Fibroblast of villous mesenchyme (primary cell): ENCODE measurements at places on chromosomes 4 and X. TPM values are rescaled to one million over a fixed set of nuclear protein-coding genes. Genes with fewer than 3 reads are reported as not detected.

GRCh38 chr4:150381609-150382008 lies 200.3 kb upstream of the MAB21L2 start:
- DNase-seq = peak; percentile 20

GRCh38 chr4:72031868-72032608 lies at the start of gene NPFFR2:
Gene NPFFR2, plus strand, starts transcription at chr4:72032000. Its CDS starts 96,592 bp downstream, at chr4:72128592.
- peak; percentile 6 for DNase-seq

DNA sequence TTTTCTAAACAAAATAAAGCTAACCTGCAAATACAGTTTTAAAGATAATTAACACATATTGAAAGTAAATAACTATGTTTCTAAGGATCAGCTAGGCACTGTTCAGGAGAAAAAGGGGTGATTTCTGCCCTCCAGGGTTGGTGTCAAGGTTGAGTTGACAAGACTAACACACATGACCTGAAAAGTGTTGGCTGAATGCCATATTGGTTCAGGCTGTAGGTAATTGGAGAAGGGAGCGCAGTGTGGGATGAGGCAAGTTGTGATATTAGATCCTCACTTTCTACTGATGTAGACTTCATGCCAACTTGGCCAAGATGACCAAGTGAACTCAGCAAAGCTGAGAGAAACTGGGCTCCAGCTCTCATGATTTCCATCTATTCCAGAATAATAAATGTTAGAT lies 42.2 kb downstream of the PPM1K start:
- DNase-seq = no peak

DNA sequence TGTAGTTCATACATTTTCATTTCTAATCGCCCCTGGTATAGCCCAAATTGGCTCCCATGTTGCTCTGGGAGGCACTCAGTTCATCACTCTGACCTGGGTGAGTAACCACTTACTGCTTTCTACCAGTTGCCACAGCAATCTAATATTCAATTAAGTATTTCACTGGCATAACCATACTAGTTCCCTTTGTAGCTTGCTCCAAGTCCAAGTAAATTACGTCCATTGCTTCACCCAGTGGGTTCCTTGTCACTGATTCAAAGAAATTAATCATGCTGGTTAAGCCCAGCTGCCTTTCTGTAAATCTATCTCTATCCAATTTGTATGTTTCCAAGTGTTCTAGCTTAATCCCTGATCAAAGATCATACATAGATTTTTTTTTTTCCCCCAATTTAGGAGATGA lies 92.0 kb upstream of the CBR4 start:
- no peak for DNase-seq

DNA sequence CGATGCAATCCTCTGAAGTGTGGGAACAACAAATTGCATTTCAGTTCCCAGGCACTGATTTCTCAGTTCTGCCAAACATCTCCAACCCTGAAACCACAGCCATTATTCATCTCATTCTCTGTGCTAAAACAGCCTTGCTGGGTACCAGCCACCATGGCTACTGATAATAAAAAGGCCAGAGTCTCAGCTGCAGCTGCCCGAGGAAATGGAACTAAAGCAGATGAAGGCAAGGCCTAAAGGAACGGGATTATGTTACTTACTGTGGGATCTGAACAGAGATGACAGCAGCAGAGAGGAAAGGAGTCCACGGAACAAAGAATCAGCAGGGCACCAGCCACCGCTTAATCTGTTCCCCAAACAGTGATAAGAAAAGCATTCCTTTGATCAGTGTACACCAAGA lies 155.7 kb downstream of the PAPSS1 start:
- peak; percentile 78 for DNase-seq

DNA sequence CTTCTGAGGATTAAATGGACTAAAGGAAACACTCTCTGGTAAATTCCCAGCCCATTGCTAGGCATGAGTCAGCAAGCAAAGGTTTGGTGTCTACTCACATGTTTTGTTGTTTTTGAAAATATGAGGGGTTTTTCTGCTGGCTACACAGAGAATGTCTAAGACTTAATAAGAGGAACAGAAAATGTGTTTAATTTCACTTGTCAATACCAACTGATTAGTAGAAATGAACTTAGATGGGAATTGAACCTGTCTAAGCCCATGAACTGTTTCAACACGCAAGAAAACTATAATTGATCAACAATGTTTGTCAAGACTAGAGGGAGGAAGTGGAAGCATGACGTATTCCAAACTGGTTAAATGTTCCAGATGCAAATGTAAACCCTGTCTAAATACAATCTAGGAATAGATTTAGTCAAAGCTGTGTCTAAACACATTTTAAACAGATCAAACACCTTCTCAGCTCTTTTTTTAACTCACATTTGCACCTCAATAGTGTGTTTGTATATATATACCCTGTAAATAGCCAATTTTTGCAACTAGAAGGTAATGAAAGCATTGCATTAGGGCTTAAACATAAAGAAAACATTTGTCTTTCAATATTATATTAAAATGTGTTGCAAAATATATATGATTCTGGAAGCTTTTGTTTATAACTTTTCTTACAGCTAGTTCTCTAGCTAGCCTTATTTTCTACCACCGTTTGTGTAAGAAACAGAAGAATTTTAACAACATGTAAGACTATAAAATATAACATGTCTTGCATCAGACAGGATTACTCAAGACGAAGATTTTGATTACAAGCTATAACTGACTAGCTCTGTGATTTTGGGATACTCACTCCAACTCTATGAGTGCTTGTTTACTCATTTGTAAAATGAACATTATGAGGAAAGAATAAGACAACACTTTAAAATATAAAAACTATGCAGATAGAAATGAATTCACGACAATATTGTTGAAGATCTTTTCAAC lies 607.8 kb downstream of the FSTL5 start:
- peak; percentile 73 for DNase-seq

DNA sequence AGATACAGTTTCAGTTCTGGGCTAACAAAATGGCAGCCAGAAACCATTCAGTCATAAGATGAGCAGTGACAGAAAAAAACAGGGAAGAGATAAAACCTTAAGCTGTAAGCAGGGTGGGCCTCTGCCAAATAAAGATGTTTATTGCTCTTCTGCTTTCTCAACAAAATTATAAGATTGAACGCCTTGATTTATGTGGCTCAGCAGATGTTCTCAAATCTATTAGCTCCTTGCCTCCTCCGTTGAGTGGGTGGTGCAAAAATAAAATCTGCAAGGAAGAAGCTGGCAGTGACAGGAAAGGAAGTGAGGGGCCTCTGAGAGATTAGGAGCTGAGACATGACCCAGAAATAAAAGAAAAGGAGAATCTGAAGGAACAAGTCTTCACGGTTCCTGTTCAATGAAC lies 206.6 kb downstream of the PTTG2 start:
- peak; percentile 60 for DNase-seq

- no peak for DNase-seq
Measured at GRCh38 chr4:132827522-132827921, 321.6 kb upstream of the PCDH10 start.

DNA sequence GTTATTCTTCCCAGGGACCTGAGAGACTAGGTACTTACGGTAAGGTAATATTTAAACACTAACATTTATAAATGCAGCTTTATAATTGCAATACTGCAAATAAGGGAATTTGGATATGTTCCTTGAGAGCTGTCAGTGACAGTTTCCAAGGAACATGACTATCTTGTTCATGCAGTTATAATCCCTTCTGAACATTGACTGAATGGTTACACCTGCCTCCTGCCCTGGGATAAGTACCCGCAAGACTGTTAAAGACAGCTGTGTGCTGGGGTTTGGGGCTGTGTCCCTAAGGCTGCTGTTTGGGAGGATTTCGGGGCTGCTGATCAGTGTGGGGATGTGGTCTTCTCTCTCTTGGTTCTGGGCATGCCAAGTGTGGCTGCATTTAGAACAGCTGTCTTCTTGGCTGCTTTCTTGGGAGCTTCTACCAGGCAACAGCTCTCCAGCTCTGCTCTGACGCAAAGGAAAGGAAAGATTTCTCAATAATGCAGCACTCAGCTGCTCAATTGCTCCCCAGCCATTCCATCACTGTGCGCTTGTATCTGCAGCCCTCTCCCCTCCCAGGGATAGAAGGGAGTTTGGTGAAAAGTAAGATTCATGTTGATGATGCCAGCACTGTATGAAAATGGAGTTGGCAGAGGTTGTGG lies 298.8 kb upstream of the TAPT1 start:
- peak; percentile 69 for DNase-seq

DNA sequence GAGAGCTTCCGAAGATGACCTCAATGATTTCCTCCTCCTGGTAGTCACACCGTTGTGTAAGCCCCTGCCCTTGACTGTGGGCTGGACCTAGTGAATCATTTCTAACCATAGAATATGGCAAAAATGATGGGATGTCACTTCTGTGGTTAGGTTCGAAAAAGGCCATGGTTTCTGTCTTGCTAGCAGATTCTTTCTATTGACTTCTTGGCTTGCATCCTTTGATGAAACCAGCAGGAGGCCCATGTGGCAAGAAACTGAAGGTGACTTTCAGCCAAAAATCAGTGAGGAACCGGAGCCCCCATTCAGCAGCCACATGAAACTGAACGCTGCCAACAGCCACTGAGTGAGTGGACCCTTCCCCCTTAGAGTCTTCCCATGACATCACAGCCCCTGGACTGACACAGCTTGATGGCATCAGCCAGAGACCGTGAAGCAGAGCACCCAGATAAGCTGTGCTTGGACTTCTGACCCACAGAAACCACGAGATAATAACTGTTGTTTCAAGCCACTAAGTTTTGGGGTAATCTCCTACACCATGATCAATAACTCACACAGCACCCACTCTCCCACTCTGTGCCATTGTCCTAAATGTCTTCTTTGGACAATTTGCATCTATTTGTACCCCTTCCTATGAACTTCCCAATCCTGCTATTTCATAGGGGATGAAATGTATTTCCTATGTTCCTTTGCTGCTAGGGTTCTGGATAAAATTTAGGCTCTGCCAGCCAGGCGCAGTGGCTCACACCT lies 148.0 kb upstream of the STX18 start:
- no peak for DNase-seq

DNA sequence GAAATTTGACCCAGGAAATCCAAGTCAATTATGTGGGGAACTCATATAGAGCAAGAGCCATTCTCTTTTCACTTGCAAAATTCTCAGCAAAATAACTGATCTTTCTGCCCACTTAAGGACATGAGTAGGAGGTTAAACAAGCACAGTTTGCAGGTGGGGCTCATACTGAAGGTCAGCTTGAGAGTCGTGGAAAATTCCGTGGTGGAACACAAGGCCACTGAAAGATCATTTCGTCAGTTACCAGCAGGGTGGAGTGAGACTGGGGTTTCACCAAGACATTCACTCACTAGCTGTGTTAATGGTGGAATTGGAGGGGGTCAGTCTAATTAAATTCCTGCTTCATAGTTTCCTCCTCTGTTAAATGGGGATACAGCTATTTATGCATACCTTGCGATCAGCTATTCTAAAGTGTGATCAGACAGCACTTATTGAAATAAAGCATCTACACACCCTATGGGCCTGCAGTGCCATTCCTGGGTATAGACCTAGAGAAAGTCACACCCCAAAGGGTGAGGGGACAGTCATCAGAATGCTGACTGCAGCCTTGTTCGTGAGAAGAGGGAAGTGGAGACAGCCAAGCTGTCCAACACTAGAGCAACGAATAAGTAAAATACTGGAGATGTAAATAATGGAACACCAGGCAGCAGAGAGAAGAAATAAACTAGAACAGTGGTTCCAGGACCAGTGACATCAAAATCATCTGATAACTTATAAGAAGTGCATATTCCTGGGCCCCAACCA lies 42.7 kb upstream of the CLNK start:
- DNase-seq = no peak

GRCh38 chr4:9804918-9805317 lies 23.5 kb downstream of the DRD5 start:
- DNase-seq = no peak

- peak; percentile 60 for DNase-seq
Measured at GRCh38 chr4:38860788-38861424, 4.3 kb upstream of the TLR6 start.

- DNase-seq = no peak
Measured at GRCh38 chrX:68763481-68763880, 65.3 kb upstream of the EFNB1 start.

- DNase-seq = no peak
Measured at GRCh38 chr4:13546941-13547484, 2.7 kb upstream of the NKX3-2 start.

GRCh38 chrX:125005863-125006262 lies 313.8 kb upstream of the TEX13C start:
- DNase-seq = no peak

DNA sequence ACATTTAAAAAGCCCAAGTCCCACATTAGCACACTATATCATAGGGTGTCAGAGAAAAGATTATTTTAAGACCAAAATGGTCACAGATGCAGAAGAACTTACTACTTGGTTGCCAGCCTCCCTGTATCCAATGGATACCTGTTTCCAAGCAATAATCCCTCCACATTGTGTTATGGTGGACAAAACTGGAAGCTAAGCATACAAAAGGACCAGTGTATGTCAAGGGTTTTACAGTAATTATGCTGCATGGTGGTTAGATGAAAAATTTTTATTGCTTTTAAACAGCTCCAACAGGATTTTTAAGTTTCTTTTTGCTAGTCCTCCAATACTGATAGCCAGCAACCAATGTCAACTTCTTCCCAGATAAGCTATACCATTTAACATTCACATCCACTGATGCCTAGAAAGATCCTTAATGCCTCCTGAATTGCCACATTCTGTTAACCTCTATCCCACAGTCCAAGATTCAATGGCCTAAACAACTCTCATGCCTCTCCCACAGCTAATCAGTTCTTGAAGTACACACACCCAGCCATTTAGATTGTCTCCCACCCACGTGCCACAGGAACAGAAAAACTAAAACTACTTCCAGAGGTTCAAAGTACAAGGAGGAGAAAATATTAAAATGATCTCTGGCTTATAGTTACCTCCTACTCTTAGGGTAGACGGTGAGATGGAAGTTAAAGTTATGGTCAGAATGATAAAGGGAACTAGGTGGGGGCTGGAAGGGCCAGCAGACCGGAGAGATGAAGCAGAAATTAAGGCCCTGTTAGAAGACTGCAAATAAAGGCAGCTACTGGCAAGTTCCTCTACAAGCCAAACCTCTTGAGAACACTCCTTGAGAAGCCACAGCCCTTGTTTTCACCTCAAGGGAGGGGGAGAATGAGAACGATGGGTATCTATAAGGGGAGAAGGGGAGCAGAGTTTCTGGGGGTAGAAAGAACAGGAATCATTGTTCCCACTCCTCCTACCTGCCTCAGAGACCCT lies 5.5 kb downstream of the MED14 start:
- peak; percentile 41 for DNase-seq

DNA sequence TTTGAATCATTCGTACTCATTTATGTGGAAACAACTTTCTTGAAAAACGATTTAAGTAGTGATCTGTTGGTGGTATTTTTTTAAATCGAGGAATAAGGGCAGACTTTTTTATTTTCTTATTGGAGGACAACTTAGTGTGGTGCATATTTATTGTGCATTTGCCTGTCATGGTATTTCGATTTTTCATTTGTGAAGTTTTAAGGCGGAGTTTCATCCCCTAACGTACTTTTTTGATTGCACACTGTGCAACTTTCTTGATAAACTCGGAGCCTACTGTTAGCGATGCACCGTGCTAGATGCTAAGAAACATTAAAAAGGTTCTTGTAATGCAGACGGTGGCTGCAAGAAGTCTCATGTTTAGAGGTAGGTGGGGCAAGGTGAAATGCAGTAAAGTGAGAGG lies 1.4 kb downstream of the ZFX start:
- no peak for DNase-seq

The RAB33A gene
- 1.3 and 3.5 TPM in 2 replicates for total RNA-seq

The SAGE1 gene
- not detected in 2 replicates for total RNA-seq

The DSPP gene
- not detected in 2 replicates for total RNA-seq

The ARHGAP36 gene
- not detected in 2 replicates for total RNA-seq

The PF4V1 gene
- not detected in 2 replicates for total RNA-seq

The SLIT2 gene
- total RNA-seq = 8.4 and 20.7 TPM in 2 replicates

The CHST7 gene
- total RNA-seq = 10.0 and 13.8 TPM in 2 replicates

The QRFPR gene
- not detected in 2 replicates for total RNA-seq

The ABLIM2 gene
- total RNA-seq = under 0.01 TPM in 1 of 2 replicates, not detected in the other

The RIPPLY1 gene
- total RNA-seq = not detected in 2 replicates

The HSD17B13 gene
- under 0.01 TPM in 1 of 2 replicates, not detected in the other for total RNA-seq

The NDST3 gene
- total RNA-seq = under 0.01 and 0.32 TPM in 2 replicates

The FAM241A gene
- 1.3 and 1.6 TPM in 2 replicates for total RNA-seq

The EDA2R gene
- 8.1 and 18.1 TPM in 2 replicates for total RNA-seq
